Muscle of leg (tissue), 16 donors: ENCODE measurements at places on chromosomes 7 and 10. TPM values are rescaled to one million over a fixed set of nuclear protein-coding genes. Genes with fewer than 3 reads are reported as not detected.

MMP21 gene
- polyA plus RNA-seq, result 0.44 TPM

DNA sequence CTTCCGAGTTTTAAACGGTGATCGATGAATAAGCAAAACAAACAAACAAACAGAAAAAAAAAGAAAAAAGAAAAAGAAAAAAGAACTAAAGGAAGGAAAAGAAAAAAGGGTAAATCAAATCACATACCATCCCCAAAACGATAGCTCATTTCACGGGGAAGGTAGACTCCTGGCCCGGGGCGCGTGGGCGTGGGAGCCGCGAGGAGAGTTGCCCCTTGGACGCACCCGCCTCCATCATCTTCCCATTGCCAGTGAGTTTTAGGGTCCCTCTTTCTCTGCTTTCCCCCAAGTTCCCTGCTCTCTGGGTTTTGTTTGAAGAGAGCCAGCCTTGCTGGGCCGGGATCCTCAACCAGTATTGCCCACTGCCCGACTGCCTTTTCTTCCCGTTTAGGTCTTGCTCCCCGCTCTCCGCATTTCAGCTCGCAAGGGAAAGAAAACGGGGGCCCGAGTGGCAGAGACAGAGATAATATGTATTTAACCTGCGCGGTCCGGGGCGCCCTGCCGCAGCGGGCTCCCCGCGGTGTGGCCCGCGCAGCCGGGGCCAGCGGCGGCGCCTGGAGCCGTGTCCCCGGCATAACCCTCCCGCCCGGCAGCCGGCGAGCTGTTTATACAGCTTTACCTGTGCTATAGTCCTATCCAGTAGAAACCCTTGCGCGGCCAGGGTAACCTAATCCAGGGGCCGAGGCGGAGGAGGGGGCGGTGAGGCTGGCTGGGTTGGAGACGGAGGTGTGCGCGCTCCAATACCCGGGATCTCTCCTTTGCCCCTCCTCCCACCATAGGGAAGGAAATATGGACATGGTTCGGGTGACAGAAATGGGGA, 5.2 kb upstream of the GATA3 start:
- H3K4me3 ChIP-seq, result no peak overlapping the region
- H3K27ac ChIP-seq, result no peak overlapping the region
- peaks cover 54% of the 10 kb centered on the region for H3K4me1 ChIP-seq
- peaks cover 100% of the 10 kb centered on the region for H3K27me3 ChIP-seq

GRCh38 chr7:124034754-124035100, 1.9 kb upstream of the TMEM229A start:
- H3K4me3 ChIP-seq, result no peak overlapping the region
- no peak for DNase-seq
- H3K36me3 ChIP-seq, result no peaks in the 10 kb centered on the region
- H3K27ac ChIP-seq, result no peak overlapping the region
- H3K27me3 ChIP-seq, result peaks cover 31% of the 10 kb centered on the region

HMX3 gene
- polyA plus RNA-seq, result not detected

ACTR3C gene
- polyA plus RNA-seq, result 0.36 TPM

DNA sequence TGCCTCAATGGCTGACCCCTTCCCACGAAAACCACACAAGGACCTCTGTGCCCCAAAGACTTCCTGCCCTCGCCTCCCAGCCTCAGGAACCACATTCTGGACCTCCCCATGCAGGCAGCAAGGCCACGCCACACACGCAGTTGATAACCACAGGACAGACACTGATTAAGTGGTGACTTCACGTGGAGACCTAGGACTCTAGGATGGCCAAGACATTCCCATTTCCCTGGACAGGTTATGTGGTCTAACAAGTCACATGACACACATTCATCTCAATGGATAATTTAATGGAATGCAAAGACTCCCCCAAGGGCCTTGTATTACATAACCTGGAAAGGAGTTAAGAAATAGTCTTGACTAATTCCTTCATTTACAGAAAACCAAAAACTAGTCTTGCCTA, 110.2 kb downstream of the LARP4B start:
- H3K27me3 ChIP-seq, result no peaks in the 10 kb centered on the region
- H3K4me3 ChIP-seq, result no peak overlapping the region
- H3K36me3 ChIP-seq, result peaks cover 91% of the 10 kb centered on the region
- H3K4me1 ChIP-seq, result peaks cover 10% of the 10 kb centered on the region
- DNase-seq, result no peak

PIP4K2A gene
- polyA plus RNA-seq, result 17.3 TPM

GDF2 gene
- polyA plus RNA-seq, result not detected

PLPP4 gene
- 0.28 TPM for polyA plus RNA-seq

DNA sequence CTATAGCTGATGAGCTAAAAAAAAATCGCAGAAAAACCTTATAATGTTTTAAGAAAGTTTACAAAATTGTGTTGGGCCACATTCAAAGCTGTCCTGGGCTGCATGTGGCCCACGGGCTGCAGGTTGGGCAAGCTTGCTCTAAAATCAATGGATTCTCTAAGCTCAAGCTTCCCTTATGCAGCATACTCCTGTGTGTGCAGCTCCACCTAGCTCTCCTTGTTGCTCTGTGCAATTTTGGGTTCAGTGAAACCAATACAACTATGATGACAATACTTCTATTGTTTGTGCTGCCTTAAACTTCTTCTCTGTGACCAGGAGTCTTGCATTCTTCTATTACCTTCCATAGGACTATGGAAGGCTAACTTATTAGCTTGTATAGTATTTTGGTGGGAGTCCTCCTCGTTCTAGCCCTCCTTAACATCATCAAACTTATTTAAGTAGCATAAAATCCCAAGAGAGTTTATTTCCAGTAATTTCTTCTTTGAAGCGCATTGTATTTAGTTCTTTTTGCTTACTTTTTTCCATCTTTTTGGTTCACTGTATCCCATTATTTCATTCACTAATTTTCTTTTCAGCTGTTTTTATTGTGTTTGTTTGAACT, 170.9 kb upstream of the SMIM30 start:
- H3K27me3 ChIP-seq, result no peaks in the 10 kb centered on the region
- no peak overlapping the region for H3K4me3 ChIP-seq
- H3K27ac ChIP-seq, result no peak overlapping the region
- peak; percentile 27 for DNase-seq
- no peaks in the 10 kb centered on the region for H3K36me3 ChIP-seq
- H3K4me1 ChIP-seq, result no peaks in the 10 kb centered on the region

CTAGE4 gene
- 1.7 TPM for polyA plus RNA-seq

TMEM229A gene
- not detected for polyA plus RNA-seq

NPY4R gene
- polyA plus RNA-seq, result 0.22 TPM

DNA sequence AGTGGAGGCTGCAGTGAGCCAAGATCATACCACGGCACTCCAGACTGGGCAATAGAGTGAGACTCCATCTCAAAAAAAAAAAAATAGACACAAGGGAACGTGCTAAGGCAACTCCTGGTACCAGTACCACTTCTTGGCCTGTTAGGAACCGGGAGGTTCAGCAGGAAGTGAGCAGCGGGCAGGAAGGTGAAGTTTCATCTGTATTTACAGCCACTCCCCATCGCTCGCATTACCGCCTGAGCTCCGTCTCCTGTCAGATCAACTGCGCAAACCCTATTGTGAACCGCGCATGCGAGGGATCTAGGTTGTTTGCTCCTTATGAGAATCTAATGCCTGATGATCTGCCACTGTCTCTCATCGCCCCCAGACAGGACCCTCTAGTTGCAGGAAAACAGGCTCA, 69.9 kb upstream of the FOXK1 start:
- H3K4me3 ChIP-seq, result no peak overlapping the region
- DNase-seq, result no peak

- H3K36me3 ChIP-seq, result no peaks in the 10 kb centered on the region
- no peak for DNase-seq
- H3K27me3 ChIP-seq, result peaks cover 14% of the 10 kb centered on the region
Observed at GRCh38 chr7:1176891-1177373, 16.9 kb upstream of the ZFAND2A start.

GRCh38 chr7:44445986-44446671, 44.3 kb downstream of the NUDCD3 start:
- H3K4me3 ChIP-seq, result no peak overlapping the region
- peaks cover 10% of the 10 kb centered on the region for H3K4me1 ChIP-seq
- DNase-seq, result peak; percentile 77
- H3K27ac ChIP-seq, result no peak overlapping the region

DNA sequence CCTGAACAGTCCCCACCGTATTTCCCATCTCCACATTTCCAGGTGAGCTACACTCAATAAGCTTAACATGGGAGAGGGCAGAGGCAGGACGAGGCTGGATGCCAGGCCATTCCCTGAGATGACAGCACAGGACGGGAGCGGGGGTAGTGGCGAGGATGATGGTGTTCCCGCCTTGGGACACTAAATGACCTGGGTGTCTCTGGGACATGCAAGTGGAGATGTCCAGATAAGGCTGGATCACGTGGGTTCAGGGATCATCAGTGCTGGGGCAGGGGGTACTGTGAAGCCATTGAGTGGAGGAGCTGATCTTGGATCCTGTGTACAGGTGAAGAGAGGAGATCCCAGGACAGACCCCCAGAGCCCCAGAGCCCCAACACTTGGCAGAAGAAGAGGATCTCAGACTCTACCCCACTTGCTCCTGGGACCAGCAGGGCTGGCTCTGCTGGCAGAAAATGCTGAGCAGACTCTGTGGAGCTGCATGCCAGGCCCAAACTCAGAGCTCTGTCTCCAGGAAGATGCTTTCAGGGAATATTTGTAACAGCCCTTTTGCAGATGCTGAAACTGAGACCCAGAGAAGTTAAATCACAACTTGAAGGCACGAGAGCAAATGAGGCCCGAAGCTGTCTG, 29.7 kb upstream of the HSPA12A start:
- DNase-seq, result no peak
- H3K4me3 ChIP-seq, result no peak overlapping the region
- H3K27me3 ChIP-seq, result peaks cover 3% of the 10 kb centered on the region
- H3K27ac ChIP-seq, result no peak overlapping the region
- H3K4me1 ChIP-seq, result peaks cover 26% of the 10 kb centered on the region

- H3K27me3 ChIP-seq, result no peaks in the 10 kb centered on the region
- peak overlapping the region; percentile 3 for H3K4me3 ChIP-seq
- H3K4me1 ChIP-seq, result no peaks in the 10 kb centered on the region
- H3K27ac ChIP-seq, result peak overlapping the region; percentile 32
- peaks cover 4% of the 10 kb centered on the region for H3K36me3 ChIP-seq
Observed at GRCh38 chr10:128047991-128048818, 78.0 kb downstream of the MKI67 start.

NKX1-2 gene
- not detected for polyA plus RNA-seq

FBXL13 gene
- 0.83 TPM for polyA plus RNA-seq
